ENCODE measurements at places on chromosomes 16 and 17.

DNA sequence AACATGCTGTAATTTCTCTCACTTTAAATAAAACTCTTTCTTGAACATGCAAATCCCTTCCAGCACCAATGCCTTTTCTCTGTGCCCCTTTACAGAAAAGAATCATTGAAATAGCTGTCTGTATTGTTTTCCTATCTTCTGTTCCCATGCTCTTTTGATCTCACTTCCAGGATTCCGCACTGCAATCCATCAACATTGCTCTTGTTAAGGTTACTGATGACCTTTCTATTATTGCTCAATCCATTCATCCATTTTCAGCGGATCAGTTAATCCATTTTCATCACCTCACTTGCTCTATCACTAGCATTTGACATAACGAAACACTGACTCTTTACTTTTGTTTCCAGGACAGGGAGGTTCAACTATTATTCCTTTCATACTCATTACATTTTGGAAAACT is 130.5 kb downstream of the ABCA8 start:
- no peak for DNase-seq

- no peak for DNase-seq
Measured at GRCh38 chr17:71628306-71628705, 492.5 kb upstream of the SOX9 start.

DNA sequence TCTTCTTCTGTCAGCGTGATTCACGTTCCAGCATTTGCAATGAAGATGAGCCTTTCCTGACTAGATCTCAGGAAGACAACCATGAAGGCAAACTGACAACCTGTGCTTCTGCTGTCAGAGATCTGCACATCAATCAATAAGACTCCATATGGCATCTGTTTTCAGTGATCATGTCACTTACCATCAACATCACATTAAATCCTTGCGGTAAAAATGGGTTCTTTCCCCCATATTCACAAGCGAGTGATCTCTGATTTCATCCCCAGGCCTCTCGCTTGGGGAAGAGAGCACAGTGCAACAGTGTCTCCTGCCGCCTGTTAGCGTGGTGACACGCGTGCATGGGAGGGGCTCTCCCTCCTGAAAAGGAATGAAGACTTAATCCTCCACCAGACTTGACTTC is 11.1 kb downstream of the NACA2 start:
- no peak for DNase-seq

- no peak for DNase-seq
Measured at GRCh38 chr17:64648234-64648633, 13.9 kb downstream of the SMURF2 start.

DNA sequence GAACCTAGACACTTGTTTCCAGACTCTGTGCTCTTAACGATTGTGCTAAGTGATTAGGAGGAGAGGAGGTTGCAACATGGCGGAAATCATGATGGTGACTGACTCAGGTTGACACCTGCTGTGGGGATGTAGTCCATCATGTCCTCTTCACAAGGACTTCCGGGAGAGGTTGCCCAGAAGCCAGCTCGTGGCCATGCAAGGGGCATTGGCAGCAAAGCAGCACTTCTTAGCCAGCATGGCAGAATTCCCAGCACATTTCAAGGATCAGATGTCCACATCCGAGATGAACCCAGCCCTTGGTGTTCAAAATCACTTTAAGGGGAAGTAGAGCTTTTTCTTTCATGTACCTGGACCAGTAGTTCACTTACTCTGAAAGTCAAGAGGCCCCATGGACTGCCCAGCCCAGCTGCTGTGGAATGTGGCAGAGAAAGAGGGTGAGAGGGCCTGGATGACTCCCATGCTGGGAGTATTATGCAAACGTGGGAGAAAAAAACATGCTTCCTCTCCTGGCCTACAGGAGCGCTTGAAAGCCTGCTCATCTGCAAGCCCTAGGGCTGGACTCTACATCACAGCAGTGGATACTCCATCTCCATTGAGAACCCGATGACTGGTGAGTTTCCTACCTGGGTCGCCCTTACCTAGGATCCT is 65.5 kb downstream of the IRX6 start:
- DNase-seq, result no peak

Measured in activated CD8-positive, alpha-beta memory T cell treated with anti-CD3 and anti-CD28 coated beads for 48 hours (primary cell).